ENCODE measurements at places on chromosomes 11 and 22.
A peak's percentile ranks its signal among the peaks of the same experiment; 100 is the strongest.

- DNase-seq, result peak; percentile 42
Measured at GRCh38 chr11:68414496-68415221, 45.9 kb upstream of the PPP6R3 start.

DNA sequence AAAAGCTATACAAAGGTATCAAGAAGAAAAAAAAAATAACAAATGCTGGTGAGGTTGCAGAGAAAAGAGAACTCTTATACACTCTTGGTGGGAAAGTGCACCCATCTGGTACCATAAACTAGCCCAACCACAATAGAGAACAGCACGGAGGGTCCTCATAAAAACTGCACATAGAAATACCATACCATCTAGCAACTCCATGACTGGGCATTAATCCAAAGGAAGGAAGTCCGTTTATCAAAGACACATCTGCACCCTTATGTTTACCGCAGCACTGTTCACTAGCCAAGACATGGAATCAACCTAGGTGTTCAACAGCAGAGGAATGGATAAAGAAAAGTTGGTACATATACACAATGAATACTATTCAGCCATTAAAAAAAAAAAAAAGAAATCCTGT lies 10.8 kb upstream of the CLDN5 start:
- DNase-seq, result no peak

DNA sequence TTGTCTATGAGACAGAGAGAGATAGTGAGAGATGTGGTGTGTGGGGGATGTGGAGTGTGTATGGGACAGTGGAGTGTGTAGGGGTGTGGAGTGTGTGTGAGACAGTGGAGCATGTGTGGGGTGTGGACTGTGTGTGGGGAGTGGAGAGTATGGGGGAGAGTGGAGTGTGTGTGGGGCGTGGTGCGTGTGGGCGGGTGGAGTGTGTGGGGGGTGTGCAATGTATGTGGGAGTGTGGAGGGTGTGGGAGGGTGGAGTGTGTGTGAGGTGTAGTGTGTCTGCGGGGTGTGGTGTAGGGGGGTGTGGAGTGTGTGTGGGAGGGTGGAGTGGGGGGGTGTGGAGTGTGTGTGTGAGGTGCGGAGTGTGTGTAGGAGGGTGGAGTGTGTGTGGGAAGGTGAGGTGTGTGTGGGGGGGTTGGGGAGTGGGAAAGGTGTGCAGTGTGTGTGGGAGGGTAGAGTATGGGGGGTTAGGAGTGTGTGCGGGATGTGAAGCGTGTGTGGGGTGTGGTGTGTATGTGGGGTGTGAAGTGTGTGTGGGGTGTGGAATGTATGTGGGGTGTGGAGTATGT lies 356.9 kb downstream of the CADM1 start:
- DNase-seq, result no peak

- no peak for DNase-seq
Measured at GRCh38 chr22:30673136-30673535, 5.5 kb upstream of the DUSP18 start.

DNA sequence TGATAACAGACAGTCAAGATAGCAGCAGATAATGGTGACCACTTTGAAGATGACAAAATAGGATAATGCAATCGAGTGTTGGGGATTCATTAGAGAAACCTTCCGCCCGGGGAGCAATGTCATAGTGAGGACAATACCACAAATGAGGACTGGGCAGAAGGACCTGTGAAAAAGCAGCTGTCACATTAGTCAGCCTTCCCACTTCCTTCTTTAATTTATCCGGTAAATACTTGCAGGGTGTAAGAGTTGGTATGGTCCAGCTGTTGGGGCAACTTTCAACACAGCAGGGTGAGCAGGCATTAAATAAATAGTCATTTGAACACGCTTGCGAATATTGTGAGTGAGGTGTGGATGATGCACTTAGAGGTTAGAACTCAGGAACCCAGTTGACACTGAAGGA lies 132.5 kb upstream of the KIRREL3 start:
- no peak for DNase-seq

DNA sequence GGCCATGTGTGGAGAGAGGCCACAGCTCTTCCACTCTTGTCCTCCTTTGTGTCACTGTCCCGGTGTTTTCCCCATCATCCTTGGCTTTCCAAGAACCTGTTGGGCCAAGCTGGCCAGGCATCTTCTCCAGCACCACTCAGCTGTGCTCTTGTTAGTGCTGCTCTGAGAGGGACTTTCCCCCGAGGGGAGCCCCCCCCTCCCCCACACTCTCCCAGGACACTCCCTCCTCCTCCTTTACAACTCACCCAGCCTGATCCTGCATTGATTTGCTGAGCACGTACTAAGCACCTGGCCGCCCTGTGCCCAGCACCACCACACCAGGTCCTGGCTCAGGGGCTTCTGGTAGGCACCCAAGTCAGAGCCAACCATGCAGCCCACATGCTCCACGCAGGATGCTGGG lies 13.2 kb downstream of the TP53AIP1 start:
- no peak for DNase-seq

- no peak for DNase-seq
Measured at GRCh38 chr11:92978271-92979111, 9.0 kb downstream of the MTNR1B start.

- DNase-seq, result no peak
Measured at GRCh38 chr11:19378814-19379213, 138.1 kb upstream of the E2F8 start.

DNA sequence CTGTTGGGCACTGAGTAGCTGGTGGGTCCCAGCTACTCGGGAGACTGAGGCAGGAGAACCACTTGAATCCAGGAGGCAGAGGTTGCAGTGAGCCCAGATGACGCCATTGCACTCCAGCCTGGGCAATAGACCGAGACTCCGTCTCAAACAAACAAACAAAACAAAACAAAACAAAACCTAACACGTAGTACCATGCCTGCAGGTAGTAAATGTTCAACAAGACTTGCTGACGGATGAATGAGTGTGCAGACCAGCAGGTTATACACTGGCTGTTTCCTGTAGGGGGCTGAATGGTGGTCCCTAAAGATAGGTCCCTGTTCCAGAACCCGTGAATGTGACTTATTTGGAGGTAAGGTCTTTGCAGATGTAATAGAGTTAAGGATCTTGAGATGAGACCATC lies 12.8 kb upstream of the MRGPRD start:
- no peak for DNase-seq

- no peak for DNase-seq
Measured at GRCh38 chr11:43866520-43866919, 14.1 kb upstream of the ALKBH3 start.

- DNase-seq, result peak; percentile 16
Measured at GRCh38 chr11:125157953-125158680, 6.4 kb upstream of the PKNOX2 start.

DNA sequence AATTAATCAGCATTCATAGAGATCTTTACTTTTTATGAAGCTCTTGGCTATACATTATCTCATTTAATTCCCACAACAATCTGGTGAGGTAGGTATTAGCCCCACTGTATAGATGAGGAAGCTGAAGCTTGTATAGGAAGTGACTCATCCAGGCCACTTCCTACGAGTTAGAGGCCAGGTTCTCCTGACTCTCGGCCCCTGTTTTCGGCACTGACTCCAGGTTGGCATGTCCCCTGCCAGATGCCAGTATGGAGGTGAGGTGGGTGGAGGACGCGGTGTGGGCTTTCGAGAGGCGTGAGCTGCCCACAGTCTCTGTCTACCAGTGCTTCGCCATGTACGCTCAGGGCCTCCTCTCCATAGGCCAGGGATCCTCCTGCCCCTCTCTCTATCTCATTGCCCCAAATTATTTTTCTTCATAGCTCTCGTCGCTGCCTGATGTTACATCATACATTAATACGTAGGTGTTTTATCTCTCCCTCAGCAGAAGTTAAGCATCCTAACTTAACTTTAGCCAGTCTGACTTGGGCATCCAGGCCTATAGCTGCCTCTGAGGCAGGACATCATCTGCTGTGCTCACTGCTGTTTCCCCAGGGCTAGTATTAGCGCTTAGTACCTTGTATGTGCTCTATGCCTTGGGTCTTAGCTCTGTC lies 9.0 kb downstream of the DGAT2 start:
- DNase-seq, result no peak

DNA sequence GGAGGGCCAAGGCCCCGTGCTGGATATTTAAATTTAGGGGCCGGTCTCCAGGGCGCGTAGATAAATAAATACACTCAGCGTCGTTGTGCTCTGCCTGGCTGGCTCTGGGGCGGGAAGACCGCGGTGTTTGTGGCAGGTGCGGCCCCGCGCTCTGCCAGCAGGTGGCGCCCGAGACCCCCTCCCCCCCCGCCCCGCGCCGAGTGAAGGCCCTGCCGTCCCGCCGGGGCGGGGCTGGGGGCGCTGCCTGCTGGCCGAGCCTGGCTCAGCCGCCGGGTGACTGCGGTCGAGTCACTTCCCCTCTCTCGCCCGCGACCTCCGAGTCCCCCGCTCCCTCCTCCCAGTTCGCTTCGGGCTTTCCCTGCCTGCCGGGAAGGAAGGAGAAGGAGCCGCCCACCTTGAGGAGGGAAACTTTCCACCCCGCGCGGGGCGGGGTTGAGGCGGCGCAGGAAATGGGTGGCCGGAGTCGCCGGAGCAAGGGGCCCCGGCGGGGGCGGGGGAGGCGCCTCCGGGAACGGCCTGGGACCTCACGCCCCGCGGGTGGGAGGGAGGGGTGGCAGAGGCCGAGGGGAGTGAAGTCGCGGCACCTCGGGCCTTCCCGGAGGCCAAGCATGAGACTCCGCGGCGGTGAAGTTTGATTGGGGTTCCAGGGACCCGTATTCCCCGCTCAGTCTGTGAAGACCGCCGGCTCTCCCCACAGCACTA lies 1.6 kb upstream of the EHBP1L1 start:
- DNase-seq, result peak; percentile 95

DNA sequence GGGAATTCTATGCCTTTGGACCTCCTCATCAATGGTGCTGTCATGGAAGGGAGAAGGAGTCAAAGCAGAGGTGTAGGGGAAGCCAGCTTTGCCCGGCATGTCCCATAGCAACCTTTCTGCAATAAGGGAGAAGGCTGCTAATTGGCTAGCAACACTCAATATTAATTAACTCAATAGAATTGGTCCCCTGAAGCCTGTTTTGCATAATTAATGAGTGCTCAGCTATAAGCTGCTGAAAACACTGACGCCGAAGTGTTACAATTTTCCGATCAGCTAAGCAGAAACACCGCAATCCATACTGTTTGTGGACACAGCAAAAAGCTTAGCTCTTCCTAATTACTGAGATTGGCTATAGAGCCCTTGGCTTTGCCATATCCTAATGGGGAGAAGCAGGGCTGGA lies 245.0 kb downstream of the CSNK2A3 start:
- no peak for DNase-seq

GRCh38 chr22:37747080-37747714 lies 50.3 kb downstream of the TRIOBP start:
- no peak for DNase-seq

- DNase-seq, result no peak
Measured at GRCh38 chr11:114298710-114299109, 2.5 kb downstream of the NNMT start.
